Progenitor cell of endocrine pancreas (in vitro differentiated cells): ENCODE measurements at places on chromosomes 3 and 15.

DNA sequence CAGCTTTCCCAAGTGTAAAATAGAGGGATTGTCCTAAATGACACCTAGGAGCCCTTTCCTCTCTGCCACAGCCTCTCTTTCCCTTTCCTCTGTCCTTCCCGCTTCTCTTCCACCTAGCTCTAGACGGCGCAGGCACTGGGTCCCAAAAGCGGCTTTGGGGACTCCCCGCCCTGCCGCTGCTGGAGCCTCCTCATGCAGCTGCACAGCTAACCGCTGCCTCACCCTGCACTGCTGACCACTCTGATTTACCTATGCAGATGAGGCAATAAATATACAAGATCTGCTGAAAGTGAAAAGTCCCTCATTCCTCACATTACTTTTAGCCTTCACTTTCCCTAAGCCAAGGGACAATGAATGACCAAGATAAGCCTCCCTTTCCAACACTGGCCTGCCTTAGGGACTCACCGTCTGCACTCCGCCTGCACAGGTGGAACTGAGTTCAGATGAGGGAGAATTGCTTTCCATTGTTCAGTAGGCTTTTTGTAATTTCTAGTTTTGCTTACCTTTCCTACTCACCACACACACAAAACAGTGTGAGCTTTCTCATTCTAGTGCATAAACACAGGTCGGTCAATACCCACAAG lies 197.5 kb upstream of the BCL6 start:
- DNase-seq: no peak

- no peak for DNase-seq
Observed at GRCh38 chr3:37819591-37819990, 42.1 kb upstream of the CTDSPL start.

DNA sequence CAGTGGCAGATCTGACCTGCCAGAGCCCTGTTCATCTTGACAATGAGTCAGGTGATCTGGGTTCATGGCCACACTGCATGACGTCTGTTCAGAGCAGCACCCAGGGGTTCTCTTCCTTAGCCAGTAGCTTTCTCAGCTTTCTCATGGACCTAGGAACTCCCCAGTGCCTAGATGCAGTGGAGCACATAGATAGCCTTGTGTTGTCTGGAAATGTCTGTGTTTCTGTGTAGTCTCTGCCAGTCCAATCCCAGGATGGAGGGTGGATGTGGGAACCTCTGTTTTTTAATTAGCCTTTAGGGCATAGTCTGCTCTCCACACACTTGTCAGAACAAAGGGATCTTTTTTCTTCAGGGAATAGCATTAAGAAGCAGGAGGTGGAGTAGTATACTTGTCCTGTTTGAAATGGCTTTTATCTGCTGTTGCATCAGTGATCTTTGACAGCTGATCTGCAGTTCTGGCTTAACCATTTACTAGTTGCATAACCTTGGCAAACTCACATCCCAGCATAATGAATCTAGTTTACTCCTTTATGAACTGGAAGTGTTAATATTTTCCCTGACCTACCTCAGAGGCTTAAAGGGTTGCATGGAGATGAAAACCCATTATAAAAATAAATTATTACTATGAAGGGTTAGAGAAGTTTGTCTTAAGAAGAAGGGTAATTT lies 16.1 kb upstream of the CACNA1D start:
- DNase-seq: no peak

DNA sequence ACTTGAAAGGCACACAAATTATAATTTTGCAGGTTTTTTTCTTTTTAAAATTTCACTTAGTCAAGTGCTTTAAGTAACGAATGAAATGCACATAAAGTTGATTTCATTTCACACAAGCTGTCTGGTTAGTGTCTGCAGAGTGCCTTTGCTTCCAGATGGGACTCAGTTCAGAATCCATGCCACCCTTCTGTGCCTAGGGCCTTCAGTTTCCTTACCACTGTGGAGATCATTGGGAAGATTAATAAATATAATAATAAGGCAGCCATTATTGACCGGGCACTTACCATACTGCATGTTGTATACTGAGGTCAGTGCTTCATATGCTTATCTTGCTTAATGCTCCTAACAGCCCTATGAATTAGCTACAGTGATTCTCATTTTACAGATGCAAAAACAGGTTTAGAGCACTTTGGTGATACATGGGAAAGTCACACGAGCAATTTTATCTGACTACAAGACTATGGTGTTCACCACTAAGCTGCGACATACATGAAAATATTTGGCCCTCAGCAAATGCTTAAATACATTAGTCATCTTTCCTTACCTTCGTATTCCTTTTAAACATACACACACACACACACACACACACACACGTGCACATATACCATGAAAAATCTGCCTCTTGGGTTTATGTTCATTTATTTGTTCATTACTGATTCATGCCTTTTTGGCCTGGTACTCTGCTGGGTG lies 3.1 kb downstream of the NMNAT3 start:
- DNase-seq: no peak

DNA sequence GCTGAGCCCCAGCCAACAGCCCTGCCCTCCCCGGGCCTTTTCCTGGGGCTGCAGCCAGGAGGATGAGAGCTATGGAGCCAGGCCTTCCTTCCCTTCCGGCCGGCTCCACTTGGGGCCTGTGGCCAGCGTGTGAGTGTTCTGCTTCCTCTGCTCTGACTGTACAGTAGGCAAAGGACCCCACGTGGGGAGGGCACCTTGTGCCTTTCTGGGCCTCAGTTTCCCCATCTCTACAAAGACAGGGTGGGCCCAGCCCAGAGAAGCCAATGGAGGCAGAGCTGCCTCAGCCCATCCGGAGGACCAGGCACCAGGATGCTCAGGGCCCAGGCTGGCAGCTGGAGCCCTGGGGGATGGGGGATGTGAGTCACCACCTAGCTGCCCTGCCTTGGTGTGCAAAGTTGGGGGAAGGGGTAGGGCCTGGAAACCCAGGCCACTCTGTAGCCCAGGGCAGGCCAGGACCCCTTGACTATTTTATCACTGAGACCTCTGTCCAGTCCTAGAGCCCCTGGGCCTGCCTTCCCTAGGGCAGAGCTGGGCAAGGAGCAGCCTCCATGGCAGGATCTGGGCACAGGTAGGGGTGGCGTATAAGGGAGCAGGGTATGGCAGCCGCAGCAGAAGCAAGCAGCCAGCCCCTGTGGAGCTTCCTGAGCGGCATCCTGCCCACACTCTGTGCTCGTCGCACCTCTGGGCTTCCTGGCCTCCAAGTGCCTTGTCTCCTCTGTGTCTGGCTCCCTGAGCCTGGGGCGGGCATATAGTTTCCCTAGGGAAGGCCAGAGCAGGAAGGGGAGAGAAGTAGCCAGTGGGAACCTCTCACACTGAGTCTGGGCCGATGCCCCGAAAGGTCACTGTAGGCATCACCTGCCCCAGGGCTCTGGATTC lies 1.8 kb downstream of the PSTPIP1 start:
- no peak for DNase-seq
